ENCODE measurements at places on chromosomes 2 and 18. TPM values are rescaled to one million over a fixed set of nuclear protein-coding genes. Genes with fewer than 3 reads are reported as not detected.

Gene SFT2D3
- 8.8 TPM for total RNA-seq

Gene ELOA2
- total RNA-seq = not detected

Gene ITGA4
- 9.4 TPM for total RNA-seq

Gene COL4A3
- total RNA-seq = 2.5 TPM

Gene RAB10
- total RNA-seq = 130 TPM

Gene HRH4
- not detected for total RNA-seq

Gene ARL4C
- total RNA-seq = 48.5 TPM

Gene GALNT3
- total RNA-seq = 7.8 TPM

Gene PRSS56
- total RNA-seq = not detected

Gene CDKL4
- total RNA-seq = 6.3 TPM

Gene SKOR2
- total RNA-seq = not detected

Gene FN1
- total RNA-seq = 128 TPM

Gene GCG
- not detected for total RNA-seq

Gene SRD5A2
- total RNA-seq = not detected

Gene ACOXL
- not detected for total RNA-seq

Gene RPIA
- 8.1 TPM for total RNA-seq

Gene MBP
- total RNA-seq = 10.6 TPM

Gene TEKT4
- total RNA-seq = not detected

Gene TUBB8B
- total RNA-seq = not detected

Gene MLPH
- total RNA-seq = not detected

Gene TXNDC2
- total RNA-seq = not detected

Gene KHK
- total RNA-seq = 6.9 TPM

Gene POTEJ
- not detected for total RNA-seq

Gene ALPI
- not detected for total RNA-seq

Gene FZD7
- 7.2 TPM for total RNA-seq

Gene RND3
- 152 TPM for total RNA-seq

Gene UGT1A8
- total RNA-seq = not detected

Gene HNMT
- total RNA-seq = 54.1 TPM

Gene RNPEPL1
- total RNA-seq = 10.6 TPM

Gene PTRHD1
- total RNA-seq = 27.5 TPM

Gene IL37
- not detected for total RNA-seq

Gene ZNF892
- total RNA-seq = 62.3 TPM

Gene TBR1
- total RNA-seq = 132 TPM

Gene LBX2
- not detected for total RNA-seq

Gene CRYGC
- total RNA-seq = not detected

Gene PKP4
- 125 TPM for total RNA-seq

Gene FSHR
- not detected for total RNA-seq

Gene HOXD13
- total RNA-seq = not detected

Gene CPSF3
- total RNA-seq = 41.6 TPM

Gene NIFK
- total RNA-seq = 34.4 TPM

Gene MARCHF4
- 18.5 TPM for total RNA-seq

Gene PRKAG3
- not detected for total RNA-seq

Gene CD302
- 1.9 TPM for total RNA-seq

Gene ZNF804A
- total RNA-seq = 24.1 TPM

Gene FLACC1
- total RNA-seq = 2.5 TPM

Gene COL4A4
- 0.94 TPM for total RNA-seq

Gene WDR35
- 31.3 TPM for total RNA-seq

Gene MC2R
- not detected for total RNA-seq

Gene RAD51AP2
- 0.94 TPM for total RNA-seq

Gene LYG2
- total RNA-seq = not detected

Gene STPG4
- 1.9 TPM for total RNA-seq

Gene FAM161A
- 29.1 TPM for total RNA-seq

Gene SCN7A
- total RNA-seq = 0.94 TPM

Gene MAP3K19
- total RNA-seq = 1.6 TPM

Gene MC4R
- 1.3 TPM for total RNA-seq

Gene STK11IP
- 24.4 TPM for total RNA-seq

Data from parietal lobe (tissue), 2 donors.